Suppressor macrophage (primary cell): ENCODE measurements at places on chromosomes 6 and 20.
A peak's percentile ranks its signal among the peaks of the same experiment; 100 is the strongest.

DNA sequence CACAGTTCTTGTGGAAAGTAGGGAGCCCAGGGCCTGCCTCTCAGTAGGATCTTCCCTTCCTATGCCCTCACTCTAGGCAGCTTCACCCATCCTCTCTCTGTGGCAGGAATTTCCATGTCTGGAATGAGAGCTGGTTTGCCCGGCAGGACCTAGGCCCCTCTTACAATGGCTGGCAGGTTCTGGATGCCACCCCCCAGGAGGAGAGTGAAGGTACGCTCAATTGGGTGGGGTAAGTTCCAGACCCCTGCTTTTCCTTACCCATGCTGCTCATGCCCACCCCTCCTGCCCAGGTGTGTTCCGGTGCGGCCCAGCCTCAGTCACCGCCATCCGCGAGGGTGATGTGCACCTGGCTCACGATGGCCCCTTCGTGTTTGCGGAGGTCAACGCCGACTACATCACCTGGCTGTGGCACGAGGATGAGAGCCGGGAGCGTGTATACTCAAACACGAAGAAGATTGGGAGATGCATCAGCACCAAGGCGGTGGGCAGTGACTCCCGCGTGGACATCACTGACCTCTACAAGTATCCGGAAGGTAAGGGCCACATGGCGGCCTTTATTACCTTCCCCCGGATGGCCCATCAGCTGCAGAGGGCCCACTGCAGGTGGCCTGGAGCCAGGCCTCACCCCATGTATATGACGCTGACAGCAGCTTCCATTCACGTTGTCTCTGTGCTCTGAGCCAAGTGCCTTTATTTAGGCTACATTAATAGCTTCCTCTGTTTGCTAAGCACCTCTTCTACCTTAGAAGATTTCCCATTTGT is 22.8 kb downstream of the TGM6 start:
- no peak for DNase-seq

GRCh38 chr6:92577077-92577719 is 842.2 kb downstream of the EPHA7 start:
- DNase-seq: no peak

GRCh38 chr20:48703107-48703506 is 124.7 kb downstream of the PREX1 start:
- no peak for DNase-seq

- DNase-seq: no peak
Measured at GRCh38 chr6:72675396-72675795, 53.5 kb downstream of the KCNQ5 start.

DNA sequence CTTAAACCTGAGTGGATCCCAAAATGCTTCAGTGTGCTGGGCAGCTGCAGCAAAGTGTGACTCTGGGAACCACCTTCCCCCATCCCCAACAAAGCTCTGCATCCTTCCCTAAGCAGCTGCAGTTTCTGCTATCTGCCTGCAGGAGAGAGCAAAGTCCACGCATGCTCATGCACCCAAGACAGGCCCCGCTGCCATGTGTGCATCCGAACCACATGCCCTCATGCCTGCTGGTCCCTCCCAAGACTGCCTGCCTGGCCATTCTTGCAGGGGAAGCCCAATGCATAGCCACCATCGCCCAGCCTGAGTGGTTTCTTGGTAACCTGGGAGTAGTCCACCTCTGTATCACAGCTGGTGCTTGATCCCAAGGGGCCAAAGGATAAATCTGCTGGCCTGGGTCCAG is 94.3 kb upstream of the OLIG3 start:
- no peak for DNase-seq

- no peak for DNase-seq
Measured at GRCh38 chr6:63644668-63645326, 9.2 kb downstream of the PHF3 start.

GRCh38 chr6:5626727-5627426 is 365.6 kb downstream of the FARS2 start:
- no peak for DNase-seq

DNA sequence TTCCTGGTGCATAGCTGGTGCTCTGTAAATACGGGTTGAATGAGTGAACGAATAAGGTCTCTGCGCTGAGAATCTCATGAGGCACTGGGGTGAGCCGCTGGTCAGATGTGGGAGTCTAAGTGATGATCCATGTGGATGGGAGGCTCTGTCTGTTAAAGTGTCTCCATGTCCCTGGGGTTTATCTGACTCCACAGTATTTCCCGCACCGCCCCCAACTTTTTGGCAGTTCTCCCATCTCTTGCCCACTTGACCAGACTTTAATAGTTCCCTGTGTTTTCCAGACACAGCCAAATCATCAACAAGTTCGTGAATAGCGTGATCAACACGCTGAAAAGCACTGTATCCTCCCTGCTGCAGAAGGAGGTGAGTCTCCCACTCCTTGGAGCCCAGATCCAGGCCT is 9.9 kb downstream of the BPIFA2 start:
- DNase-seq: no peak

- no peak for DNase-seq
Measured at GRCh38 chr6:7041511-7042026, 66.2 kb upstream of the RREB1 start.

DNA sequence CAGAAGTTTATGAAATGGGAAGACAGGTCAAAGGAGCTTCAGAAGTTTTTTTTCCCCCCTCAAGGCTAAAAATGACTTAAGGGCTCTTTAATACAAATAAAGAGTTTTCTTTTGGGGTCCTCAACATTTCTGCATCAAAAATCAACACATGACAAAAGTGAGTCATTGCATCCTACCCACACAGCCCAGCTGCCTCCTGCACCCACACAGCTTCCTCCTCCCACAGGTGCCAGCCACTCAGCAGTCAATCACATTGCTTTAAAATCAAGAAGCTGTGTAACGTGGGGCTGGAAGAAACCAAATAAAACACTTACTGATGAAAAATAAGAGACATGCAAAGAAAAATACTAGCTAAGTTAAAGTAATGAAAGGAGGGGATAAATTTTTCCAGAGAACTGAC is 68.5 kb downstream of the MAP3K5 start:
- DNase-seq: peak; percentile 81
